Activated naive CD8-positive, alpha-beta T cell treated with anti-CD3 and anti-CD28 coated beads, Interleukin-2, amount 50 U/mL, for 16 hours (primary cell): ENCODE measurements at places on chromosomes 7 and 10.

DNA sequence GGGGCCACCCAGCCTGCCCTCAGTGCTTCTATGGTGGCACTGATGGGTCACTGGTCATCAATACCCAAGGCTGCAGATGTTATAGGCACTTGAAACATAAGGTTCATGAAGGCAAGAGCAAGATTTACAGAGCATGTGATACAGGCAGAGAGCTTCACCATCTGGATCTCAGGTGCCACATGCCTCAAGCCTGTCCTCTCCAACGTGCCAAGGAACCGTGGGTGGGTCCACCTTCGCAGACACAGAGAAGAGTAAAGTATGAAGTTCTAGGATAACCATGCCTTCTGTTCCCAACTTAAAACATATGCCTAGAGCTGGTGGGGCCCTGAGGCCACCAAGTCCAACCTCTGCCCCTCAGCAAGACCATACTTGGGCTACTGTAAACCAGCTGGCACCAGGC lies 26.7 kb upstream of the CDH23 start:
- DNase-seq, result no peak

- no peak for DNase-seq
Observed at GRCh38 chr7:129719980-129720732, 108.6 kb downstream of the NRF1 start.

DNA sequence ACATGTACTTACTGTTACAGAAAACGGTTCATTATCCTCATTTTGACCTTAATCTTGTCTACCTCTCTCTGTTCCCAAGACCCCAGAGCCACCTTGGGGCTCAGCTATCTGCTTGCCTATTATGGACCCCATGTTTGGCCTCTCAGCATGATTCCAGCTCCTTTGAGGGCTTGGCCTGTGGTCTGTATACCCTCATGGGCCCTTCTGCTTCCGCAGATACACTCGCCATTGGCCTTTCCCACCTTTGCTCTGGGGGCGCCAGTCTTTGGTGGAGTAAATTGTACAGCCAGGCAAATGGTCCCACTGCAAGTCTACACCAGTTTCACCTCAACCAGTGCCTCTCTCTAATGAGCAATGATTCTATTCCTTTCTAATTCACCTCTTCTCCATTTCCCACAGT lies 109.2 kb upstream of the ZNF746 start:
- DNase-seq, result no peak

DNA sequence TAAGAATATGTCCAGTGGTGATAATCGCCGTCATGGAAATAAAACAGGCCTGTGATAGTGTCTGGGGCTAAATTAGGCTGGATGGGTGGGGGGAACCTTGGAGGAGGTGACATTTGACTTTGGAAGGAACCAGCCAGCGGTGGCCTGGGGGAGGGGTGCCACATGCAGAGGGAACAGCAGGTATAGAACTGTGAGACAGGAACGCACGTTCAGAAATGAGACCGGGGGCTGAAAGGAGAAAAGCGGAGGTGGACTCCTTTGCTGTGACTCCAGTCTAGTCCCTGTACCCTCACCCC lies 2.6 kb upstream of the CYP26A1 start:
- DNase-seq, result no peak

DNA sequence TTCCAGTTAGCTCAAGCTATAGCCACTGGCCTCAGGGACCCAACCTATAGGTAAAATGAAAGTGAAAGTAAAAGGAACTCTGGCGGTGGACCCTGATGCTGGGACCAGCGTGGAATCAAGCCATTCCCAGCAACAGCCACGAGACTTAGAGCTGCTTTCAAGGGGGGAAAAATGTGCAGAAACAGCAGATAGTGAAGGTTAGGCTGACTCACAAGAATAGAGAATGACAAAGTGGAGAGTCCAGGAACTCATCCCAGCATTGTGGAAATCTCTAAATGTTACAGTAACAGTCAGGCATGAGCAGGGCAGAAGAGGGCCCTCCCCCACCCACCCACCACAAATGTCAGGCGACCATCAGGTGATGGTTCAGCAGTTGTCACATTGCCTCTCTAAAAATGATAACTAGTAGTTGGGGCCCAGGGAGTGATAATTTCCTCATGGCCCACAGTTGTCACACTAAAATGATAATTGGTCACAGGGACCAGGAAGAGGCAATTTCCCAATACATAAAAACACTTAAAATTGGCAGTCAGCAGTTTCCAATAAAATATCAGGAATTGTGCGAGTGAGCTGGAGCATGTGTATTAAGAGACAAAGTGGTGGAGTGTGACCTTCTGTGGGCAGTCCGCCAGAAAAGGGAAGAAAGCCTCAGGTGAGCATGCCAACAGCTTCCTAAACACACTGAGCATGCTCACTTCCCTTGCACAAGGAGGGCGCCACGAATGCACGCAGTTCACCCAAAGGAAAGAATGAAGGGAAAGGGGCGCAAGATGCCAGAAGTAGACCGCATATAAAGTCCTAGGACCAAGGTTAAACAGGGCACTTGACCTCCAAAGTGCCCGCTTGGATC lies 129.8 kb upstream of the PPP1R3A start:
- no peak for DNase-seq

DNA sequence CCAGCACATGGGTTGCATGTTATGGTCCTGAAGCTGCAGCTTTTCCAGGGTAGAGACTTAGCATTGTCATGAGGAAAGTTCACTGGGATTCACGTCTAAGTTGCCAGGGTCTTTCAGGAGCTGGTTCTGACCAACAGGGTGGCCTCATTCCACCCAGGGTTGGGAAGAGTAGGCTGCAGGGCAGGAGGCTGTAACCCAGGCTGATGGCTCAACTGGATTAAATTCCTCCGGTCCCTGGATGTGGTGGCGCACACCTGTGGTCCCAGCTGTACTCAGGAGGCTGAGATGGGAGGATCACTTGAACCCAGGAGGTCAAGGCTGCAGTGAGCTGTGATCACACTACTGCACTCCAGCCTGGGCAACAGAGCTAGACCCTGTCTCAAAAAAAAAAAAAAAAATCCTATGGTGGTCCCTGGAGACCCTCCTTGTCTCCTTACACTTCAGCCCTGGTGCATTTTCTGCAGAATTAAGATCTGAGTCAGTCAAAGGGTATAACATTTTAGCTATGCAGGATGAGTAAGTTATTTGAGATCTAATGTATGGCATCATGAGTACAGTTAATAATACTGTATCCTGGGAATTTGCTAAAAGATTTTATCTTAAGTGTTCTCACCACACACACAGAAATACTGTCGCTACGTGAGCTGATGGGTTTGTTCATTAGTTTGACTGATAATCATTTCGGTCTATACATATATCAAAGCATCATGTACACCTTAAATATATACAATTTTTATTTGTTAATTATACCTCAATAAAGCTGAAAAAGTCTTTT lies 44.0 kb downstream of the ASB13 start:
- DNase-seq, result no peak

DNA sequence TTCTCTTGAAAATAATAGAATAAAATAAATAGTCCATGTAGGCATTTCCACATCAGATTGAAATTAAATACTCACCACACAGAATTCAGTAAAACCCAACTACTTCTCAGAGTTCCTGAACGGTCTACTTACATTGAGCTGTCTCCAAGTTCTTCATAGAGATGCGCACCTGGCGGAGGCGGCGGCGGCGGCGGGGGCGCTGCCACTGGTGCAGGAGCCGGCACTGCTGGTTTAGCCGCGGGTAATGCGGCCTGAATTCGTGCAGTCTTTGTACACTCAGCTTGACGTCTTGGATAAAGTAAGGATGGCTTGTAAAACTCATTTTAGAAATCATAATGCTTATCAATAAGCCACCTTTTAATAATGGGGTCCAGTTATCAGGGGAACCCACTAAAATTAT lies 973.8 kb downstream of the PCDH15 start:
- no peak for DNase-seq

DNA sequence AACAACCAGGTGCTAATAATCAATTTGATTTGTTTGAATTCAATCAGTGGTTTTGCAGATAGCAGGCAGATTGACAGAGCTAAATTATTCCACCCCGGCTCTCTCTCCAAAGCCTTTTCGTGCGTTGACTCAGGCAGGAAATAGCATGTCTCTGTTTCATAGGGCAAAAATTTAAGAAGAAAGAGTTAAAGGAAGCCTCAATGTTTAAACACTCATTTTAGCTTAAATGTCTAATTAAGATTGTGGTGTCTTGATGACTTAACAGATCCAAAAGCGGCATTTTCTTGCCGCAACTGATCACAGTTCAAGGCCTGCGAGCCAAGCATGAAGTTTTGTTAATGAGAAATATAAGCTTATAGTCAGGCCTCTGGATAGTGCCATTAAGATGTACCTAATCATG lies 1051.1 kb upstream of the AUTS2 start:
- no peak for DNase-seq

- no peak for DNase-seq
Observed at GRCh38 chr10:46079831-46080585, 33.9 kb upstream of the MSMB start.

DNA sequence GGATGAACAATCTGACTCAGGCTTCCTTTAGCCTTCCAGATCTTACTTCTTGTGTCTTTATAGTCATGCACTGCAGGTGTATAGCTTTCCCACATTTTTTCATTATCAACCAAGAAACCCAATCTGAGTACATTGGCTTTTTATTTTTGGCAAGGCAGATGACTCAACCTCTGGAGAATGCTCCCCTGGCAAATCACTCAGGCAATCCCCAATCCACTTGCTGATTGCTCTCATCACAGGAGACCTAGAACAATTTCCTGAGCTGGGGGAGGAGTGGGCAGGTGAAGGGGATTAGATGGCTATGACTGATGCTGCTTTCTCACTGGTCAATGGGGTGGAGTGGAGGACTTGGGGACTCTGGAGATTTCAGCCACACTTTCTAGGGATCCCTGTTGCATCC lies 134.4 kb downstream of the SLC16A9 start:
- no peak for DNase-seq

DNA sequence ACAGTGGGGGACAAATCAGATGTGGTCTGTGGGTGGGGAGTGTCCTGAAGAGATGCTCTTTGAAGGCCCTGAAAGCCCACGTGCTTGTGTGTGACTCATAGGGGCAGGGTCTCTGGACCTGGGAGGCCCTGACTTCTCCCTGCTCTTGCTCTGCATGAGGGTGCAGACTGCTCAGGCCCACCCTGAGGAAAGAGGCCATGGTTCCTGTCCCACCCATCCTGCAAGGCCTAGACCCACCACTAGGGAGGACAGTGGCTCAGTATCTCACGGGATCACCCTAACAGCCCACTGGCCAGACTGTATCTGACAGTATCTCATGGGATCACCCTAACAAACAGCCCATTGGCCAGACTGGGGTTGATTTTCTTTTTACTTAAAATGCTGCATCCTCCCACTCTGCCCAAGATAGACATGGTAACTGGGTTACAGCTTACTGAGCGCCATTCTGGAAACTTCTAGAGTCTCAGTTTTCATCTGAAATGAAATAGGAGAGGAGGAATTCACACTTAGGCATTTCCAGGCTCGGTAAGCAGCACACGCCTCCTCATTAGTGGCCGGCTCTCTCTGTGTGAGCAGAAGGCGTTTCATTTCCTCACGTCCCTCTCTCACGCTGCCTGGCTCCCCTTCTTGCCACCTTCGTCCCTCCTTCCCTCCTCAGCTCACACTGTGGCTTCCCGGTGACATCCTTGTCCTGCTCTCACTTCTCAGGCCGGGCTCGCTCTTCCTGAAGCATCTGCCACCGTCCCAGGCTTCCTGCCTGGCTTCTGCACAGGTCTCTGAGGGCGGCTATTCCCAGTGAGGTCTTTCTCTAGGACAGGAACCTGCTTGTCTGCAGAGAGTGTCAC lies 242.6 kb downstream of the GLRX3 start:
- DNase-seq, result no peak

DNA sequence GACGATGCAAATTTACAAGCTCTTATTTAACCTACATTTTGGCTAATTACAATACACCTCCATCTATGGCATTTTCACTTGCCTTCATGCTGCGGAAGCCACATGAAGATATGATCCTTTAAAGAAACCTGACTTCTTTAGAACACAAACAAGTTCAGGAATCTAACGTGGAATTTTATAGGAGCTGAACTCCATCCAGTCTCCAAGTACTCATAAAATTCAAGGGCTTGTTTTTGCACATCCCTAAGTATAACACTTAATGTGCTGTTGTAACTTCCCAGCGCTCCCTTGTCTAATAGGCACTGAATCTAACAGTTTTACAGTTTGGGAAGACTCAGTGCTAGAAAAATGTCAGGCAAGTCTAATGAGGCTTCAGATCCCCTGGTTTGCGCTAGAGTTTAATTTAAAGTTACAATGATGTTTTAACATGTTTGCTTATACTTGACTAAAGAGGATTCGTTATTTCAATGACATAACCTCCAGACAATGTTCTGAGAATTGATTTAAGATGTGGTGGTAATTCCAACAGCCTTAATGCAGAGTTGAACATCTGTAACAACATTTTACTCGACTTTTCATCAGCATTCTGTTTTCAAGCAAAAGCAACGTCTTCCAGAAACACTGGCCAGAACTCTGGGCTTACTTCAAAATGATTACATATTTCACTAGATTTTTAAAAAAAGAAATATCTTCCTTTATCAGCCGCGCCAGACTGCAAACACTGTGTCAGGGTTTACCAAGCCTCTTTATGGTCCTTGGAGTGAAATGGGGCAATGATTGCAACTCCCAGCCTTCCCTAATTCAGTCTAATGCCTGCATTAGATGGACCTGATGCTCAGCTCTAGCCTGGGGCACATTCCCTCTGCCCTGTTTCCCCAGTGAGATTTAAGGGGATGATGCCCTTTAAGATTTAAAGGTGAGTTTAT lies 664.3 kb downstream of the KCNMA1 start:
- no peak for DNase-seq

GRCh38 chr7:46841248-46841647 lies 740.7 kb downstream of the TNS3 start:
- DNase-seq, result no peak

DNA sequence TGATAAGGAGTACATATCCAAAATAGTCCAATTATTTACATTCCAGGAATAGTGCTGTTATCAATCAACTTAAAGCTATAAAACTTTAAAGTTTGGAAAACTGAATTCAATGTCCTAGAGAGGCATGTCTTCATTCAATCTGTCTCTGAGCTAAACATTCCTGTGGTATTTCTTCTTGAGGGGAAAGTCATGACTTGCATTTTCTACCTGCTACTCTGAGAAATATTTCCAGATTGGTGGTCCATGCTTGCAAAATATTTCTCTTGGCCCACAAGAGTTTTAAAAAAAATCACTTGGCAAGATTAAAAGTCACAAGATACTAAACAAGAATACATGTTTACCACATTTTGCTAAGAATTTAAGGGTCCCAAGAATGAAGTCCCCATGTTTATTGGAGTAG lies 63.6 kb upstream of the HGF start:
- no peak for DNase-seq

GRCh38 chr10:6124666-6125065 lies 35.8 kb downstream of the RBM17 start:
- DNase-seq, result no peak

- DNase-seq, result no peak
Observed at GRCh38 chr10:83724471-83725241, 414.7 kb upstream of the GHITM start.

- DNase-seq, result no peak
Observed at GRCh38 chr10:86211691-86212390, 154.8 kb downstream of the GRID1 start.

- DNase-seq, result no peak
Observed at GRCh38 chr10:101066146-101066895, 4.5 kb downstream of the KAZALD1 start.

- no peak for DNase-seq
Observed at GRCh38 chr10:132449051-132449810, 52.2 kb downstream of the PWWP2B start.
